PC-3 (cell line): ENCODE measurements at places on chromosomes 1 and 21. TPM values are rescaled to one million over a fixed set of nuclear protein-coding genes. Genes with fewer than 3 reads are reported as not detected.

The KRTAP13-2 gene
- not detected in 2 replicates for total RNA-seq

- peaks cover 27% of the 10 kb centered on the region for H3K27me3 ChIP-seq
- H3K4me3 ChIP-seq: no peak overlapping the region
- H3K4me1 ChIP-seq: no peaks in the 10 kb centered on the region
- no peak for DNase-seq
- H3K27ac ChIP-seq: no peak overlapping the region
Measured at GRCh38 chr1:216690603-216691002, 32.6 kb downstream of the ESRRG start.

- H3K27ac ChIP-seq: no peak overlapping the region
- H3K36me3 ChIP-seq: no peaks in the 10 kb centered on the region
- H3K4me3 ChIP-seq: no peak overlapping the region
- peak; percentile 31 for DNase-seq
- no peaks in the 10 kb centered on the region for H3K27me3 ChIP-seq
Measured at GRCh38 chr1:30822966-30823581, 65.5 kb upstream of the LAPTM5 start.

DNA sequence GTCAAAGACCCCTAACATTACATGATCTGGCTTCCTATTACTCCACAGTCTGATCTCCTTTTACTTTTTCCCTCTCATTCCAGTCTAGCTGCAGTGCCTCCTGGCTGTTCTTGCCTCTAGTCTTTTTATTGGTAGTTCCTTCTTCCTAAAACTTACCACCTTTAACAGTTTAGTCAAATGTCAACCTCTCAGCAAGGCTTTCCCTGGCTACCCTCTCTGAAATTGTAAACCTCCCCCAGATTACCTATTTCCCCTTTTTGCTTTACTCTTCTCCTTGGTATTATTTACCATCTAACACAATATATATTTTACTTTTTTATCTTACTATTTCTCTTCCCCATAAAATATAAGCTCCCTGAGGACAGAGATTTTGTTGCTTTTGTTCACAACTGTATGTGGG is 129.6 kb downstream of the CLEC20A start:
- peaks cover 6% of the 10 kb centered on the region; the same call in 1 of the 2 replicates for H3K4me1 ChIP-seq
- no peak for DNase-seq
- no peaks in the 10 kb centered on the region for H3K27me3 ChIP-seq
- no peak overlapping the region for H3K27ac ChIP-seq

DNA sequence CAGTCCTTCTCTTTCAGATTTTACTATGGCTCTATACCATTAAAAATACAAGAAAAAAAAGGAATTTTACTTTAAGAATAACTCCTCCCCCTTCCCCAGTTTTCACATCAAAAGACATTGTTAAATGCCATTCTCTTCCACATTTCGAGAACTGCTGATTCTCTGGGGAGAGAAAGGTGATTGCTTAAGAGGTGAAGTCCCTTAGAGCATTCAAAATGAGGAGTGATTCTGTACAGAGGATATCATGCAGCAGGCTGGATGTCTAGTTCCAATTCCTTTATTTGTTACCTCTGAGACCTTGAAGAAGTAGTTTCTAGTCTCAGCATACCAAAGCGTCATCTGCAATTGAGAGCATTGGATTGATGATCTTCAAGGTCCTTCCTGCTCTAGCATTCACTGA is 46.9 kb downstream of the FMO3 start:
- H3K27me3 ChIP-seq: peaks cover 52% of the 10 kb centered on the region; the same call in 1 of the 2 replicates
- no peak overlapping the region for H3K27ac ChIP-seq
- no peak overlapping the region for H3K4me3 ChIP-seq
- no peaks in the 10 kb centered on the region for H3K4me1 ChIP-seq

DNA sequence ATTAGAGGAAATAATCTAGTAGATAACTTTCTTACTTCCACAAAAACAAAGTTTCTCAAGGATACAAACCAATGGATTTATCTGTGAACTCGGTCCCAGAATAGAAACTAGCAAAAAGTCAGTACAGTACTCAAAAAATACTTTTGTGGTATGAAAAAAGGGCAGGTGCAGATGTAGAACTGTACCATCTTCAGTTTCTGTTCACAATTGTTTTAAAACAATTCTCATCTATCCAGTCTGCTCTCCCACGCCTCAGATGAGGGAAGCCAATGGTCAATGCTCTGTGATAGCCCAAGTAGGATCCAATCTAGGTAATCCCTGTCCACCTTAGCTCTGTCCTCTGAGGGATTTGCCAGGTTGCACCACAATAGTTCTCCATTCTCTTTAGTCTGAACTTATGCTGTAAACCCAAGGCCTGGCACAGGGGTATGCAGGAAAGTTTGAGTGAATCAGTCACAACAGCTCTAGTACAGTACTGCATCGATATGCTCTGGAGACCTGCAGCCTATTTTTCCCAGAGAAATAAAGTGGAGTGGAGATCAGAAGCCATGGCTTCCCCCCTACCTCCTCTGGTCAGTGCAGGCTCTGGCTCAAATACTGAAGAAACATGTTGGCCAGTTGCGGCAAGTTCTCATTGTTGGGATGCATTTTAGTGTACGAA is 1.4 kb downstream of the KTI12 start:
- no peak for DNase-seq
- H3K4me3 ChIP-seq: peak overlapping the region; percentile 97
- no peak overlapping the region for H3K27ac ChIP-seq
